ENCODE measurements at places on chromosomes 3 and 15. TPM values are rescaled to one million over a fixed set of nuclear protein-coding genes. Genes with fewer than 3 reads are reported as not detected.

GRCh38 chr3:181719991-181720680 is 8.4 kb downstream of the SOX2 start:
- DNase-seq, result no peak

DNA sequence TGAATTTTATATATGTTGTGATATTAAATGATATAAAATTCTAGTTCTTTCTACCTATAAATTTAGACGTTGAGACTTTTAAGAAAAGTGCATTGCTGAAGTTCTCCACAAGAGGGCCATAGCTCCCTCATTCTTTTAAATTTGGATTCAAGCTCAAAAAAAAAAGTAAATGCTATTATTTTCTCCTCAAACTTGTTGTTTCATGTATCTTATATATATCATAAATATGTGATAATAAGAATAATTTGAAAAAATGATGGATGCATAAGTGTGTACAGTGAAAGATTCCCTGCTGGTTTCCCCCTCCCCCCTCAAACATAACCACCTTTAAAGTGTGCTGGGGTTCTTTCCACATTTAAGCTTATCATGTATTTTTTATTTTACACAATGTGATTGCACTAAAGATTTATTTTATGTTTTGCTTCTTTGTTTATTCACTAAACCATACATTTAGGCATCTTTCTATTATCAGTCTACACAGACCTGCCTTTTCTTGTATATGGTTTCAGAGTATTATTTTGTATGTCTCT is 769.4 kb upstream of the GOLIM4 start:
- no peak for DNase-seq

CCR1 gene
- total RNA-seq, result 0.55 TPM

DNA sequence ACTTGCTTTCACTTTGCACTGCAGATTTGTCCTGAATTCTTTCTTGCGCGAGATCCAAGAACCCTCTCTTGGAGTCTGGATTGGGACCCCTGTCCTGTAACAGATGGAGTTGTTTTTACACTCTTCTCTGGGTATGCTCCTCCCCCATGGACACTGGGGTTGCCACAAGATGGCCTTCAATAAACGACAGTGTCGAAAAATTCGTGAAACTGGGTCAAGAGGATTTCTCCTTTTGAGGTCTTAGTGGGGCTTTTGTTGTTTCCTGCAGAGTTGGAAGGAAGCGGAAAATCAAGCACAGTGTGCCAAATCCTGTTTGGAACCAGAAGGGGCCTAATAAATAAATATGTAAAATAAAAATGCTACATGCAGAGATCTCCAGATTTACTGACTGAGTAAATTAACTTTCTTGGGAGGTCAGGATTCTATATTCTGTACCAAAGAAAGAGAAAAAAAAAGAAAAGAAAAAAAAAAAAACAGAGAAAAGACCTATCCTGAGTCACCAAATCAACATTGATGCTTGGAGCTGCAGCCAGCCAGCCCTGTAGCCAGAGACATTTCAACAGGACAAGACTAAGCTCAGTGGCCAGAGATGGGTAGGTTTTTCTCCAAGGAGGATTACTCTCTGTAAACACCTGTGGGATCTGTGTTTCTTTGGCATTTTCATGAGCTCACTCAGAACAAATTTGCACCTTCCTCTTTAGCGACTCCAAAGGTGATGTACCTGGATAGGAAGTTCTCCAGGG is 24.8 kb downstream of the CCDC80 start:
- no peak for DNase-seq

GRCh38 chr3:67507584-67507983 is 146.8 kb downstream of the SUCLG2 start:
- DNase-seq, result no peak

GPR160 gene
- 17.1 TPM for total RNA-seq

HHLA2 gene
- total RNA-seq, result 0.44 TPM

ASB14 gene
- not detected for total RNA-seq

ACP3 gene
- total RNA-seq, result not detected

- no peak for DNase-seq
Measured at GRCh38 chr15:69814932-69815331, 282.8 kb downstream of the TLE3 start.

- no peak for DNase-seq
Measured at GRCh38 chr3:46479696-46480095, 15.0 kb upstream of the LTF start.

DNA sequence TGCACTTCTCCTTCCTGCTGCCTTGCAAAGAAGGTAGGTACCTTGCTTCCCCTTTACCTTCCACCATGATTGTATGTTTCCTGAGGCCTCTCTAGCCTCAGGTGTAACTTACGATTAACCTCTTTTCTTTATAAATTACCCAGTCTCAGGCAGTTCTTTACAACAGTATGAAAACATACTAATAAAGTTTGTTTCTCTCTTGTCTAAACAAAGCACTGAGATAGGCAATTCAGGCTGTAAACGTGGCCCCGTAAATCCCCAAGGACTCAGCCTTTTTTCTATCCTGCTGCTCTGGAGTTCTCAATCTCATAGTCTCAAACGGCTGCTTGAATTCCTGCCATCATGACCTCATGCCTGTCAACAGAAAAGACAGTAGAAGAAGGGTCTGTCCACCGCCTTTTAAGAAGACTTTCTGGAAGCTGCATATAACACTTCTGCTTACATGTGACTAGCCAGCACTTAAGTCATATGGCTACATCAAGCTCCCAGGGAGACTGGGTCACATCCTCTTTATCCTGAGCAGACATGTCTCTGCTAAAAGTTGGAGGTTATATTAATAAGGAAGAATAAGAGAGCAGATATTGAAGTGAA is 257.8 kb downstream of the EBLN2 start:
- DNase-seq, result no peak

DNA sequence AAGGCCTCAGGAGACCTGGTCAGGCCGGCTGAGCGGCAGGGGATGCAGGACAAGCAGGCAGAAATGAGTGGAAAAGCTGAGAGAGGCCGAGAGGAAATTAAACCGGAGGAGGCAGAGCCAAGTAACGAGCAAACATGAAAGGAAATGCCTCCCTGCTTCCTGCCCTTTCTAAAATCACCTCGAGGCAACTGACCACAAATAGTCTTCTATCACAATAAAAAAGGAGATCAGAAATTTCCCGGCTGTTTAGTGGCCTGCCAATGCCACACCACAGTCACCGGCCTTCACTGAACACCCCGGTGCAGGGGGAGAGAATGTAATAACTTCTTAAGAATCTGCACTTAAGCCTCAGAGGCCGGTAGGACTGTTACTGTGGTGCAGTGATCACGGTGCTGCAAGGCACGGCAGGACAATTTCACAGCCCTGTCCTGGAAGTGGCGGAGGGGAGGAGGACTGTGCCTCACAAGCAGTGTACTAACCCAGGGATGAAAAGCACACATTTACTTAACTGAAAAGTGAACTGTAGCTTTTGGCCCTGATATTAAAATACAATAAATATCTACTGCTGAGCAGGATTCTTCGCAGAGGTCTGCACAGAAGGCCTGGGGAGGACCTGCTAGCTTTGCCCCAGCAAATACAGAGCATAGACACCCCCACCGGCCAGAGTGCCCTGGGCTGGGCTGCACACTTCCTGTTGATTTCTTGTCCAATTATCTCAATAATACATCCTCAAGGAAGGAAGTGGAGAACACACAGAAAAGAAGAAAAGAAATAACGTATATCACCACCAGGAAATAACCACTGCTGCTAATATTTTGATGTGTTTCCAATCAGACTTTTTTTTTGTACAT is 183.5 kb upstream of the NSMCE3 start:
- no peak for DNase-seq

DNA sequence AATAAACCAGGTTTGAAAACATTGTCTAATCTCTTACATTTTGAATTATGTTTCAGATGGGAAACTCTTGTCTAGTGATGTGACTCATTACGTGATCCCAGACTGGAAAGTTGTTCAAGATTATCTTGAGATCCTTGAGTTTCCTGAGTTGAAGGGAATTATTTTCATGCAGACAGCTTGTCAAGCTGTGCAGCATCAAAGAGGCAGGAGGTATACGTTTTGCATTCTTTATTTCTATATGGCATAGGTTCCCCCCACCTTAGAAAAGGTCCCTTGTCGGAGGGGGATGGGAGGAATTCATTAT is 1.5 kb downstream of the DIS3L start:
- no peak for DNase-seq

GABRB3 gene
- total RNA-seq, result not detected

- DNase-seq, result no peak
Measured at GRCh38 chr3:52218454-52218853, 7.0 kb downstream of the TLR9 start.

DNA sequence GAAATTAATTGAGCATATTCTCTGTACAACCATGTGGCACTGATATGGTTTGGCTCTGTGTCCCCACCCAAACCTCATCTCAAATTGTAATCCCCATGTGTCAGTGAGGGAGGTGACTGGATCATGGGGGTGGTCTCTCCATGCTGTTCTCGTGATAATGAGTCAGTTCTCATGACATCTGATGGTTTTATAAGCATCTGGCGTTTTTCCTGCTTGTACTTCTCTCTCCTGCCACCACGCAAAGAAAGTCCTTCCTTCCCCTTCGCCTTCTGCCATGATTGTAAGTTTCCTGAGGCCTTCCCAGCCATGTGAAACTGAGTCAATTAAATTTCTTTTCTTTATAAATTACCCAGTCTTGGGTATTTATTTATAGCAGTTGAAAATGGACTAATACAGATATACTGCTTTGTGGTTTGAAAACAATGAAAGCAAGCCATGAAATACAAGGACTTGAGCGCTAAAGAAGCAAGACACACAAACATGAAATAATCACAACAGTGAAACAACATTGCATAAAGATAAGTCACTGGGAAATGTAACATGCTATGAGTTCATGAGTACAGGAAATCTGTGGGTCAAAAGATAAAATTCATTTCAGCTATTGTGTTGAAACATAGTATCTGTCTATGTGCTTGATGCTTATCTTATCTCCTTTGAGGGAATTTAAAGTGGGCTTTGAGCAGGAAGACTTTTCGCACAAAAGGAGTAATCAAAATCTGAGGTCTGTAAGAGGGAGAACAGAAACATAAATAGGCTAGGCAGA is 288.7 kb downstream of the GBE1 start:
- DNase-seq, result no peak

- DNase-seq, result no peak
Measured at GRCh38 chr3:64539451-64540196, 148.2 kb downstream of the ADAMTS9 start.

HIGD2B gene
- total RNA-seq, result 0.47 TPM

- no peak for DNase-seq
Measured at GRCh38 chr3:171829841-171830517, 13.2 kb upstream of the TMEM212 start.

DNA sequence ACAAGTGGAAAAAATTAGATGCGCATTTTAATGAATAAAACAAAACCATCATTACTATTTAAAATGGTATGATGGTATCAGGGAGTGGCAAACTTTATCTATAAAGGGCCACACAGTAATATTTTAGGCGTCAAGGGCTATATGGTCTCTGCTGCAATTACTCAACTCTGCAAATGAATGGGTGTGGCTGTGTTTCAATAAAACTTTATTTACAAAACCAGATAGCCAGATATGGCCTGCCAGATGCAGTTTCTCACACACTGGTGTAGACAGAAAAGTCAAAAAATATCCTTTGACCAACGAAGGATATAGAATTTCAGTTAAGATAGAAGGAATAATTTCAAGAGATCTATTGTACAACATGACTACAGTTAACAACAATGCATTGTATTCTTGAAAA is 83.8 kb downstream of the CLASP2 start:
- no peak for DNase-seq

- no peak for DNase-seq
Measured at GRCh38 chr15:80988148-80988796, 1.3 kb downstream of the MESD start.

KNG1 gene
- total RNA-seq, result not detected

DNA sequence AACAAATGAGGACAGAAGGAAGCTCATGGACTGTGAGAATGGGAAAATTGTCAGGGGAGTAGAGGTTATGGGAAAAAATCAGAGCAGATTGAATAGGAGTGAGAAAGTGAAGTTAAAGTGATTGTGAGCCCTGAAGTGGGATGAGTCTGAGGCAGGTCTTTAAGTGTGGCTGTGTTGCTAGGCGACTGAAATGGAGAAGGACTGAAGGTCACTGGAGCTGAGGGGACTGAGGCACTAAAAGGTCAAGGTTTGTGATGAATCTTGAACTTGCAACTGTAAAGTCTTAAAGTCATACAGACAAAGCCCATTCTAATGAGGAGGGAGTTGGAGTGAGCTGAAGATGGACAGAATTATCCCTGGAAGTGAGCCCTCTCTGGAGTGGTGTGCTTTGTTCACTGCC is 518.9 kb downstream of the TUSC7 start:
- DNase-seq, result no peak

- DNase-seq, result no peak
Measured at GRCh38 chr3:98013411-98014267, 21.5 kb downstream of the GABRR3 start.

OCA2 gene
- total RNA-seq, result not detected

- no peak for DNase-seq
Measured at GRCh38 chr3:76930712-76931111, 109.2 kb upstream of the ROBO2 start.

DNA sequence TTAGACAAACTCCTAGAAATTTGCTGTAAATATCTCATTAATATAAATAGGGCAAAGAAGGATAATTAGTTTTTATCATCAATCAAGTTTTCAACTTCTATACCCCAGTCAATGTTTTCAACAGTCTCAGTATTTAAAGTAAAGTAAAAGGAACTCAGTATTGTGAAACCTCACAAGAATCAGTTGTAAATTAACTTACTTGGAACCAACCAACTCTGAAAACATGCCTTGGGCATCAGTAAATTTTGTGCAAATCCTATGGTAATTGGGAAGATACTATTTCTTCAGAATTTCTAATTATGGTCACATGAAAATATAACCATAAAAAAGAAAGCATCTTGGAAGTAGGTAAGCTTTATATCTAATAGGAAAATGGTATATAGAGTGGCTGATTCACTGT is 1139.0 kb downstream of the TUSC7 start:
- no peak for DNase-seq

DNA sequence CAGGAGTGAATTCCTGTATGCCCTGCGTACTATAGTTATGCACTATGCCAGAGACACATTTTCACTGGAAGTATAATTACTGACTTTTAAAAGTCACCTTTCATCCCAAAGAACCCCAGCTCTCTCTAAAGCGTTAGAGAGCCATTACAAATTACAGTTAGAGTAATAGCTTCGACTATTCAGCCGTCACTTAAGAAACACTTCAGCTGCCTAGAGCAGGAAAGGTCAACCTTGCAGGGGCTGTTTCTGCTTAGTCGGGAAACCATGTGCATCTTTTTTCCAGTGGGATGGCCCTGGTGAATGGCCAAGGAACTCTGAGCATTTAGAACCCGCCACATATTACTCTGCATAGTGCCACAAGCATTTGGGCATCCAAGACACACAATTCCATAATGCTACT is 235.9 kb downstream of the ARRDC4 start:
- no peak for DNase-seq

Measured in naive thymus-derived CD8-positive, alpha-beta T cell (primary cell).